ENCODE measurements at places on chromosomes 6 and 20.

DNA sequence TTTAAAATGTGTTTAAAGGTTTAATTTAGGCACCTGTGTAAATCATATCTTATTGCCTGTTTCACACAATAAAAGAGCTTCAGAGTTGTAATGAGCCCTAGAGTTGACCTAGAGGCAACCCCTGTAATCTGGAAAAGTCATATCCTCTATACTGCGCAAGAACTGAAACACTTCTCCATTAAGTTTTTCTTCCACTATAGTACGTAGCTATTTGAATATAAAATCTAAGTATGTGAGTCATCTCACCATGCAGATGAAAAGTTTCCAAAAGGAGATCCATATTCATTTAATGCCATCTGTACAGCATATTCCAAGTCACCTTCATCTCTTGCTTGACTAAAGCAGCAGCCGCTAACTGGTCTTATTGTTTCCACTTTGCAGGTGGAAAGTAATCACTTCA, 26.0 kb upstream of the TAAR1 start:
- DNase-seq, result no peak

GRCh38 chr6:68718385-68719073, 83.4 kb downstream of the ADGRB3 start:
- DNase-seq, result no peak

DNA sequence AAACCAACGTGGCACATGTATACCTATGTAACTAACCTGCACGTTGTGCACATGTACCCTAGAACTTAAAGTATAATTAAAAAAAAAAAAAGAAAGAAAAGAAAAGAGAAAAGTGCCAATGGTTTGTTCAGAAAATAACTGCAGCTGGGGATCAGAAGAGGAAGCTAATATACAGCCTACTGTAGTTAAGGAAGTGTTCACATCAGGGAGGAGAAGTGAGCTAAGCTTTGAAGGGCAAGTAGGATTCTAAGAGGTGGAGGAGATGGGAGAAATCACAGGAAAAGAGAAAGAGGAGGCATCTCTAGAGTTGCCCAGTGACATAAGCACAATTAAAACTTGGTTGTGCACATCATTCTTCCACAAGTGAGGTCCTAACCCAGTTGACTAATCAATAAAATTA, 214.4 kb upstream of the DTNBP1 start:
- DNase-seq, result no peak

DNA sequence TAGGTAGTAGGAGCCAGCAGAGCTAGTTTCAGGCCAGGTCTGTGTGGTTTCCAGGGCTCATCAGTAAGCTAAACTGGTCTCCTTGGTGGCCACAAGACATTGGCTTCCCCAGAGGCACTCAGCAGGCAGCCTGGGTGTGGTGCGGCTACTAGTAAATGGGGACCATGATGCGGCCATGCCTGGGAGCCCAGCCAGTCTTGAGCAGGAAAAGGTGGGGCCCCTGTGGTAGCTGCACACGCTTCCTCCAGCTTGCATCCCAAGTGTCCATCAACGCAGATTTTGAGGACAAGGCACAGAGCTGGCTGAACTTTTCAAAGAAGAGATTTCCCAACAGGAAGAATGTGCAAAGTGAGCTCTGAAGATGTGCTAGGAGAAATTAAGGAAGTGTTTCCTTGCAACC, 107.4 kb upstream of the NAA20 start:
- DNase-seq, result no peak

DNA sequence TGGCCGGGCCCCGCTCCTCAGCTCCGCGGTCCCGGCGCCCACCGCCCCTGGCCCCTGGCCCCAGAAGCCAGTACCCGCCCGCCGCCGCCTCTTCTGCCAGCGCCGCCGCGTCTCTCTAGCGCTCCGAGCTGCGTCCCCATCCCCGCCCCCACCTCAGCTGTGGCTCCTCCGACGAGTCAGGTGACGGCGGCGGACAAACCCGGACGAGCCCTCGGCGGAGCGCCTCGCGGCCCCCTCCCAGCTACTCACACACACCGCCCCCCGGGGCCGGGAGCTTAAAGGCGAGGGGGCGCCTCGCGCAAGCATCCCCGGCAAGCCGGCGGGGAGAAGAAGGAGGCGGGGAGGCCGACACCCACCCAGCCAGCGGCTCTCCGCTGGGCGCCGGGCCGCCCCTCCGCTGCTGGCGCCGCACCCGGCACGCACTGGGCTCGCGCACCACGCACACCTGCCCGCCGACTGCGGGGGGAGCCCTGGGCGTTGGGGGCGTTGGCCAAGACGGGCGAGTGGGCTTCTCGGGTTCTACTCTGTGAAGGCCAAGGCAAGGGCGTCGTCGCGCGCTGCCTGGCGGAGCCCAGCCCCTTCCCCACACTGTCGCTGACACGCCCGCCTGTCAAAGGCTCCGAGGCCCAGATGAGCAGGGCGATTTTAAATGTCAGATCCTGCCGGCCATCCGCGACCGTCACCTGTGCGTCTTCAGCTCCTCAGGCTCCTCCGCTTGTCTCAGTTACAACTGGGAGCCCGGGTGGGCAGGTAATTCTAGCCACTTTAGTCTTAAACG, at the start of gene SNAP91:
Gene SNAP91, minus strand, starts transcription at position 132 of the 778 bp plus-strand sequence. CDS start 1,174 bp downstream, outside the sequence.
- DNase-seq, result peak; percentile 6

DNA sequence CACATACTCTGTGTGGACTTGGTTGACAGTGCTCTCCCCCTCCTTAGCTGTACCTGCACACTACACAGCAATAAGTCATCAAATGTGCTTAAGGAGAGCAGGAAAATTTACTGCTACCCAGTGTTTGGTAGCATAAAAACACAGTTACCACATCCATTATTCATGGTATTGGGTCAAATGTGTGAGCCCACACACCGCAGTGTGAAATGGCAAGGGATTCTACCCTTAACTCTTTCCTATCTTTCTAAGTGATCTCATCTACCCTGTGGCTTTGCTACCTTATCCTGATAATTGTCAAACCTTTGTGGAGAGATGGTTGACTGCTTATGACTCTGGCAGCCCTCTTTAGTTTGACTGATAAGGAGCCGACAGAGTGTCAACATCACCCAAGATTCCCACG, 47.6 kb downstream of the STX11 start:
- no peak for DNase-seq

- no peak for DNase-seq
These were observed 43.7 kb downstream of the PYGB start for GRCh38 chr20:25291432-25292133.

DNA sequence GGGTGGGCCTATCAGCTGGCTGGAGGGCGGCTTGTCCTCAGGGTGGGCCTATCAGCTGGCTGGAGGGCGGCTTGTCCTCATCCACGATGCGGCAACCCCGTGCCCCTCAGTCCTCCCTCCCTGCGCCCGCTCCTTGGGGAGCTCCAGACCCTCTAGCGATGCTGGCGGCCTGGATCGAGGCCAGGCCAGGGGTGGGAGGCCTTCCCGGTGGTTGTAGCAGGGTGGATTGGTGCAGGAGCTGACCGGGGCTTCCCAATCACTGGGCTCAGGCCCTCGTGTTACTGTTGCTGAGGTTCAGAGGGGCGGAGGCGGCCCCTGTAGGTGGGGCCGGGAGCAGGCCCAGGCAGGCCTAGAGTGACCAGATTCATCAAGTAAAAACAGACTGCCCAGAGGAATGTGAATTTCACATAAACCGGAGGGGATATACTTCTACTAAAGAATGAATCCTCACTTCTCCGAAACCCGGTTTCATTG, 8.8 kb downstream of the SLC17A9 start:
- DNase-seq, result no peak

- no peak for DNase-seq
These were observed 147.5 kb upstream of the FKBP1C start for GRCh38 chr6:63063631-63064271.

DNA sequence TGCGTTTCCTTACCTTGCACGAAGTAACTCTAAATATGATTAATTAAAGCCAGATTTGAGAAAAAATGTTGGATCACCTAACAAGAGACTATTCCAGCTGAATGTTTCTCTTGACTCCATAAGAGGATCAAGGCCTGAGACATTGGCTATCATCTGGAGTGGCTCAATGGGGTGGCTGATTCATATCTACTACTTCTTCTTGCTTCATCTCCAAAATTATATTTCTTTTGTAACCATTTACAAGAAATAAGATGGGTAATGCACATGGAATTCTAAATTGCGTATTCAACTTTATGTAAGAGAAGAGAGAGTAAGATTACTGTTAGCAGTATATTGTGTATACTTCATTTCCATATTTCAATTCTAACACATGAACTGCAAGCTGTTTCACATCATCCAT, 819.0 kb upstream of the EYS start:
- DNase-seq, result no peak

DNA sequence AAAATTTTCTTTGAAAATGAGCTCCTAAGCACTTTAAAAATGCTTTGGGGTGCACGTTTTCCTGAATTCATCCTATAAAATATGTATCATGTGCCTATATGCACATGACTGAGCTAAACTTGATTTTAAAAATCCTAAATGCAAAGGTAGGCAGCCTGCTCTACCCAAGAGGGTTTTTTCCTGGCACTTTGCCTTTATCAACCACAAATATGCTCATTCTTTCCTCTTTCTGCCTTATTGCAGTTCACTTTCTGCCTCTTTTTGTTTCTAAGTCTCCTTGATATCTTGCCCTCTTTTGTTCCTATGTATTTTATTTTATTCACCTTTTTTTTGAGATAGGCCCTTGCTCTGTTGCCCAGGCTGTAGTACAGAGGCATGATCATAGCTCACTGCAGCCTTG, 229.3 kb downstream of the GRM1 start:
- no peak for DNase-seq

DNA sequence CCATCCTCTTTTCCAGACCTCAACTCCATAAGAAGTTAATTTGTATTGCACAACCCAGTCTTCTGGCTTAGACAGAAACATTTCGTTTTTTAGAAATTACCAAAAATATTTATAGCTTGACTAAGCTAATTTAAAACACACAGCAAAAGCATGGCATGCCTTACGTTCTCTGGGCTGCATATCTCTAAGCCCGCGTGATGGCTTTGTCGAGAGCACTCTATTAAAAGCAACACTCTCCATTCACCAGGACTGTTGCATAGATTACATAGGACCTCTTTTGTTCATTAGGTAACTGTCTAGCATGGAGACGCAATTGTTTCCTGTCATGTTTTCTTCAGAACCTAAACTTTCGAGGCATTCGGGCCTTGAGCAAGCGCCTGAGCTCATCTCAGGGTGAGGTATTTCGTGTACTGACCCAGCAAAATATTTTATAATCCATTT, 104.5 kb downstream of the IBTK start:
- no peak for DNase-seq

DNA sequence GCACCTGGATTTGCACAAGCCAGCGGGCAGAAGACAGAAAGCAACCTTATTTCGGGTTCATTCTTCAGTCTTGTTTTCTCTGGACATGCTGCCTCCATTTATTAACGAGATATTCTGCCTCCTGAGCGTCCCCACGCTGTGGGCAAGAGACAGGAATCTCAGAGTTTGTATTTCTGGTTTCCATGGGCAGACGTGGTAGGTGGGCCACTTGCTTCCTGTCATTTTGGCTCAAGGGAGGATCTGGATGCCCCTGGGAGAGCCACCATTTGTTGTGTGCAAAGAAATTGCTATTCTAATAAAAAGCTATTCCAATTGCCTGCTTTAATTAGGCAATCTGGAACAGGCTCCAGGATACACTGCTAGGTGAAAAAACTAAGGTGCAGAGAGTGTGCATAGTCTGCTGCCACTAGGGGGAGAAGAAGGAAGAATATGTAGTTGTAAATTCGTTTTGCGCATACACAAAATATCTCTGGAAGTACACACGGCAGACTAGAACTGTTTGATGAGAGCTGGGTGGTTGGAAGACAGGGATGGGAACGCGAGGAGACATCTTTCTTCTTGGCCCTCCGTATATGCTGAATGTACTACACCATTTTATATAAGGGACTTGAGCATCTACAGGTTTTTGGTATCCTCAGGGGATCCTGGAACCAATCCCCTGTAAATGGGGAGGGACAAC, 30.1 kb upstream of the SLC16A10 start:
- peak; percentile 22 for DNase-seq

Measured in GM12892 (cell line).